ENCODE measurements at places on chromosomes 1 and 21.

- DNase-seq = no peak
These were observed 29.2 kb downstream of the SOX13 start for GRCh38 chr1:204102029-204102611.

GRCh38 chr1:22088331-22088730, 35.8 kb downstream of the CDC42 start:
- DNase-seq = no peak

- DNase-seq = no peak
These were observed 4.5 kb downstream of the BTBD8 start for GRCh38 chr1:92084651-92085050.

DNA sequence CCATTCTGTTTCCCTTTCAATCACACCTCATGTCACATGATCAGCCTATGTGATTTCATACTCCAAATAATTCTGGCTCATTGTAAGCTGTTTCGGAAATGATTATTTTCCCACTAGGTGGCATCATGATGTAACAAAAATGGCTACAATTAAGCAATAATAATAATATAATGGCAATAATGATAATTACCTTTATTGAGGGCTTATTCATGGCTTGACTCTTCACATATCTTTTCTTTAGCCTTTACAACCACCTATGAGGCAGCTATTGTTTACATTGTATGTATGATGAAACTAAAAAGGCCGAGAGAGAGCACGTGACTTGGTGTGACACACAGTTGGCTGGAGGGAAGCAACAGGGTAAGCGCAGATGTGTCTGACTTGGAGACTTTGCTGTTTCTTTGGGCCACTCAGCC, 12.5 kb upstream of the KPRP start:
- no peak for DNase-seq

- no peak for DNase-seq
These were observed 56.5 kb downstream of the GABPA start for GRCh38 chr21:25791319-25791718.

DNA sequence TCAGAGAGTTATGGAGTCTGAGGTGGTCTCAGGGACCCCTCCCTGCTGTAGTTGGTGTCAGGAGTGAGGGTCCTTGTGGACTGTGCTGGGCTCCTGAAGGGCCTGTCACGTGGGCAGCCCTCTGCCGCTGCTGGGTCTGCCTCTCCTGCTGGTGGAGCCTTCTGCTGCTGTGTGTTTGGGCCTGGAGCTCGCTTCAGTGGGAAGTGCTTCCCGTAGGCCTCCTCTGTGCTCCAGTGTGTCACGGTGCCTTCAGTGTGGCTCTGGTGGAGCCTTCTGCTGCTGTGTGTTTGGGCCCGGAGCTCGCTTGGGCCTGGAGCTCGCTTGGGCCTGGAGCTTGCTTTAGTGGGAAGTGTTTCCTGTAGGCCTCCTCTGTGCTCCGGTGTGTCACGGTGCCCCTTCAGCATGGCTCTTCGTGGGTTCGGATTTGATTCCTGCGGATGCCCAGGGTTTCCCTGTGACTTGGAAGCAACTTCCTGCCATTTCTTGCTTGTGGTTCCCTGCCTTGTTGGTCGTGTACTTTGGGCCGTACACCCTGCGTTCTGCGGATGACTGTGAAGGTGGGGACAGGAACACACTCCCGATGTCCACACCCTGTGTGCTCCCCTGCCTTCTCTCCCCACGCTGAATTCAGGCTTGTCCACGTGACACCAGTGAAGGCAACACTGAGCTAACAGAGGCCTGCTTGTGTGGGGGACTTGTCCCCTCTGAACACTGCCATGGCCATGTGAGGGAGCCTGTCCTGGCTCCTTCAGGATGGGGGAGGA, 19.5 kb downstream of the C1orf174 start:
- DNase-seq = no peak

DNA sequence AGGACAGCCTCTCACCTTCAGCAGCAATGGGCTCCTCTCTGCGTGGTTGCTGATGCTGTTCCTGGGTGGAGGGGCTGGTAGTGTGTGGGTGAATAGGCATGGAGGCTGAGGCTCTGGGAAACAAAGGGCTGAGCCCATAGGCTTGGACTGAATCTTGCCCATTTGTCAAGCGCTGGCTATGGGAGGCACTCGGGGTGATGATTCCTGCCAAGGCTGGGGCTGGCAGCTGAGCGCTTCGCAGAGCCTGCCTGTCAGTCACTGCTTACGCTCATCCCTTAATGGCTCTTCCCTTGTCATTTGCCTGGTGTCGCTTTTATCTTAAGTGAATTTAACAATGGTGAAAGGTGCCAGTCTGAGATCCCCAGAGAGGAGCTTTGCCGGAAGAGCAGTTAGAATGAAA, 353.3 kb downstream of the PBX1 start:
- DNase-seq = no peak

DNA sequence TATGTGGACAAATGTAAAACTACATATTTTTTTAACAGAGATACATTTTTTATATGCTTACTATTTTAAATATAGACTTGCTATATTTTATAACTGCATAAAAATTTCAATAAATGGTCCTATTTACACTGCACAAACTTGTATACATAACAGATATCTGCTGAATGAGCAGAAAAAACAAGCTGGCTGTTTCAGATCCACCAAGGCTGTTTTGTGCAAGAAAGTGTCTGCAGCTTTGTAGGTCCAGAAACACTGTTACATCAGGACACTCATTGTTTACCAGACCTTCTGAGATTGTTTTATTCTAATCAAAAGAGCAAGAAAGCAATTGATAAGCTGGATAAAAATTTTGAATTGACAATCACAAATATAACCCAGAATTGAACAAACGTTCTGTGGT, 99.3 kb downstream of the NCAM2 start:
- DNase-seq = no peak

DNA sequence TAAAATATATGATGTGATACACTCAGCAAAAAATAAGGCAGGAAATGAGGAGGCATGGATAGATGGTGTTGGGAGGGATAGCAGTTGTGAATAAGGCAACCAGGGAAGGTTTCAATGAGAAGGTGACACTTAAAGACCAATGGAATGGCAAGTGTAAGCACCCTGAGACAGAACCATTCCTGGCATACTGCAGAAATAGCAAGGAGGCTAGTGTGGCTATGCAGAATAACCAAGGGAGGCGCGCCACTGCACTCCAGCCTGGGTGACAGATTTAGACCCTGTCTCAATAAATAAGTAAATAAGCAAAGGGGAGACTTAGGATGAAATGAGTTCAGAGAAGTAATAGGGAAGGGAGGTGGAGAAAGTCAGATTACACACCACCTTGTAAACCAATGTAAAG, 113.9 kb downstream of the TOMM20 start:
- DNase-seq = no peak

DNA sequence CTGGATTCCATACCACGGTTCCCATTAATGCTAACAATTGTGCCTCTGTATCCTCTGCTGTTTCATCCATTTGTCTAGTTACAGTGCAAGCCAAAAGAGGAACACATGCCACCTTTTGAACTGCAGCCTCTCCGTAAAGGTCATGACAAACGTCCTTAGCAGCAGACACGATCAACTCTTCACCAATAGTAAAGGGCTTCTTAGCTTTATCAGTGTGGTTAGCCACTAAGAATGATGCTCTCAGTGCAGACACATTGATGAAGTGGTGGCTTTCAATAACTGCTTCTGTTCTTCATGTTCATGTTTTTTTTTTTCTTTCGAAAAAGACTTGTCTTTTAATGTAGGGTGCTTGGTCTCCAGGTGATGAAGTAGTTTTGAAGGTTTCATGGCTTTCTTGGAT, 14.3 kb downstream of the XPR1 start:
- no peak for DNase-seq

DNA sequence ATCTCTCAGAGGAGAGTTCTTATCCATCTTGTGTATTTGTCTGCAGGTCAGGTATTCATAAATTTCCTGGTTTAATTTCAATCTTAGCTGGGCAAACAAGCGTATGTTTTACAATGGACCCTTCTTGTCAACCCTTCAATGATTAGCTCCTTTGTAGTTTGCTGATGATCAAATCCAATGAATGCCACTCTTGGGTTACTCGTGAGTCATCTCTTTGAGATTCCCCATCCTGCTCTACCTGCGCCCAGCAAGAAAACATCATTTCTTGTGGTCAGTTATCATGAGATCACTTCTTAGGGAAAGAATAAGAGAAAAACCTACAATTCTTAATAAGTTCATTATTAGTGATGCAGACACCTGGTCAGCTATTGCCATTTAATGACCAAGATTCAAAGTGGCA, 572.3 kb upstream of the PKN2 start:
- DNase-seq = no peak

DNA sequence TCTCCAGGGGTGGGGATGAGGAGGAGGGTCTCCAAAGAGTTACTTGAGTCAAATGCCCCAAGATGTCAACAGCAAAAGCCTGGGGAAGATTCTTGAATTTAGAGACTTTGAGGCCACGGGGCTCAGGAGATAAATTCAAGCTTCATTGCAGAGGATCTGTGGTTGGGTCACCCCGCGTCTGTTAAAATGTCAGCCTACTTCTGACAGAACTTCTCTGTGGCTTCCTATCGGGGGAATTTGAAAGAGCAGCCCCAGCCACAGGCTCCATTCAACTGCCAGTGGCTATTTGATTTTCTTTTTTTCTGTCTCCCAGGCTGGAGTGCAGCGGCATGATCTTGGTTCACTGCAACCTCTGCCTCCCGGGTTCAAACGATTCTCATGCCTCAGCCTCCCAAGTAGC, 62.5 kb upstream of the EFHD2 start:
- DNase-seq = no peak

GRCh38 chr1:16205891-16206546, 6.4 kb downstream of the ARHGEF19 start:
- no peak for DNase-seq

GRCh38 chr1:1062348-1063163, 11.6 kb downstream of the RNF223 start:
- peak; percentile 27 for DNase-seq

- no peak for DNase-seq
These were observed 62.1 kb downstream of the DEGS1 start for GRCh38 chr1:224245188-224245587.

- no peak for DNase-seq
These were observed 10.5 kb upstream of the PRXL2B start for GRCh38 chr1:2575801-2576663.

DNA sequence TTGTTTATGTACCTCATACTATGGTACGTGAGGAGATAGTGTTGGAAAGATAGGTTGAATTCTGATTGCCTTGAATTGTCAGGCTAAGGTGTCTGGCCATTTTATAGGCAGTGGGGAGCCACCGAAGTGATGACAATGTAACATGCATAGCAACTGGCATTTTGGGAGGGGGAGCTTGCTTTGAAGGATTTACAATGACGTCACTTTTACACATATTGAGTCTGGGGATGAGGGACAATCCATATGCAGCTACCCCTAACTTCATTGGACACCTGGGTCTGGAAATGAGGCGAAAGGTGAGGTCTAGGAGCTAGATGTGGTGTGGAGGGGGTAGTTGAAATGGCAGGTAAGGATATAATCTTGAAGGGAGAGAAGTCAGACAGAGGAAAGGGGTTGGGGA, 7.7 kb upstream of the CACNA1E start:
- DNase-seq = no peak

DNA sequence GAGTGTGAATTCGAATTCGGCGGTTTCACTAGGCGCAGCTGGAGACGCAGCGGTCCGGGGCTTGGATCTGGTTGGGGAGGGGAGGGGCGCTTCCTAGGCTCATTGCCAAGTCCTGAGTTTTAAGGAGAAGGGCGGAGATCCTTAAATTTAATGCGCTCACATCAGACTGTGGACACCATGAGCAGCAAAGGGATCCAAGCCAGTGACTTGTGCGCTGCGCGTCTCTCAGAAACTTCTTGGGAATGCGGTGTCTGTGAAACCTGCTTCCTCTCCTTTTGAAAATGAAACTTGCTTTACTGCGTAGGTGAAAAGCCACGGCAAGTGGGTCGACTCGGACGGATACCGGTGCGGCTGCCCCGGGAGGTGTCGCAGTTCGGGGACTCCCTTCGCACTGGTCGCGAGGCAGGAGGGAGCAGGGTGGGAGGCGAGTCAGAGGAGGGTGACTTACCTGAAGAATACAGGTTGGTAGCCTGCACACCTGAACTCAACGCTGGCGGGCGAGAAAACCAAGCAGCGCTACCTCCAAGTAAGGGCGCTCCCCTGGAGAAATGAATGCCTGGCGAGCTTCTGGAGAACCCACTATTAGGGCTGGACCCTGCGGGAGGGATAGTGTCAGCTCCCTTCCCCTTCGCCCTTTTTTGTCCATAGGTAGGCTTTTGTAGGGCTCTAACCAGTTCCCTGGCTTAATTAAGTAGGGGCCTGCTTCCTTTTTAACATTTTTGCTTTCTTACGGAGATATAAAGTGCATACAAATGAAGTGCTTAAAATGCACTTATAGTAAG, 992 bp downstream of the TENT5C start:
- peak; percentile 56 for DNase-seq

DNA sequence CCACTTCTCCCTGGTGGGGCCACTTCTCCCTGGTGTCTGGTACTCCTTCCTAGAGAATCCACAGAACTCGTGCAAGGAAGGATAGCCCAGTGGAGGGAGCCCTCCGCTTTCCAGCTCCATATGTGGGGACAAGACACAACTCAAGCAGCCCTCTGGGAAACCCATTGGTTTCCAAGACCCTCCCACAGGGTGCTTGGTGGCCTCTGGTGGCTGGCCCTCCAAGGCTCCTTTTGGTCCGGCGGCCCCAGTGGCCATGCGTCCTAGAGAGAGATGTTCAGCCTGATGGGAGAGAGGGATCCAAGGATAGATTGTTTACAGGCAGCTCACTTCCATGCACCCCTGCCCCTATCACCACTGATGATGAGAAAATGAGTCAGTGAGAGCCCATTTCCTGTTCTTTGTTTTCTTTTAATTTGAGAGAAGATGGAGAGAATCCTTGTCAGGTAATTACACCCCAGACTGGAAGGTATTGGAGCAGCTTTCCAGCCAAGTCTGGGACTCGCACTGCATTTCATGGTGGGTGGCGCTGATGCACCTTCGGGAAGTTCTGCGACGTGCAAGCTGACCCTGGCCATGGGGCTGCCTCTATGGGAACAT, 486.2 kb upstream of the VAMP3 start:
- no peak for DNase-seq

DNA sequence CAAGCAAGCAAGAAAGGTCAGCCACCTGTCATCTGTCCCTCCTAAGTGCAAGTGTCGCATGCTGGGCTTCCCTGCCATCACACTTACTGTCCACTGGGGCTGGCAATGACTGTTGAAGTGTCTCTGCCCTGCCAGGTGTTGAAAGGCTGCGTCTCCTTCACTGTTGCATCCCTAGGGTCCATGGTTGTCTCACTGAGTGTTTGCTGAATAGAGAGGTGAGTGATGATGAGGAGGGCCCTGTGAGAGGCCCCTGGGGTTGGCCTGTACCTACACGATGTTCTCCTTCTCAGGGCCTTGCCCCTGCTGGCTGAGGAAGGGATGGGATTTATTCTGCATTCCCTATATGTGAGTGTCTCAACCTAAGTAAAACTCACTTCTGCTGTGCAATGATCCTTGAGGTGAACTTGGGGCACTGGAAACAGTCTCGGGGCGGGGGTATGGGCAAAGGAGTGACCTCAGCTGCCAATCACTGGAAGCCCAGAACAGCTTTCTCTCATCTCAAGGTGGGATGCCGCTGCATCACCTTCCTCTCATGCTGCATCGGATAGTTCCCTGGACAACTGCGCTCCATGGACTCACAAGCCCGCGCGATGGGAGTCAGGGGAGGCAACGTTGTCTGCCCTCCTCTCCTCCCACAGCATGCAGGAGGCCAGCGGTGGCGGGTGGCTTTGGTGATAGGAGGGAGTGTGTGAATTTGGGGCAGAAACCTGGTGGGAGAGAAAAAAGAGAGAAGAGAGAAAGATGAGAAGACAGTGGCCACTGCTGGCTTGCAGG, 35.8 kb upstream of the SOX13 start:
- no peak for DNase-seq

- no peak for DNase-seq
These were observed 9.6 kb downstream of the ZBTB17 start for GRCh38 chr1:15966081-15966955.

Data from cardiac muscle cell (in vitro differentiated cells and primary cell).